RPMI7951 (cell line): ENCODE measurements at places on chromosomes 7 and 10. TPM values are rescaled to one million over a fixed set of nuclear protein-coding genes. Genes with fewer than 3 reads are reported as not detected.

DNA sequence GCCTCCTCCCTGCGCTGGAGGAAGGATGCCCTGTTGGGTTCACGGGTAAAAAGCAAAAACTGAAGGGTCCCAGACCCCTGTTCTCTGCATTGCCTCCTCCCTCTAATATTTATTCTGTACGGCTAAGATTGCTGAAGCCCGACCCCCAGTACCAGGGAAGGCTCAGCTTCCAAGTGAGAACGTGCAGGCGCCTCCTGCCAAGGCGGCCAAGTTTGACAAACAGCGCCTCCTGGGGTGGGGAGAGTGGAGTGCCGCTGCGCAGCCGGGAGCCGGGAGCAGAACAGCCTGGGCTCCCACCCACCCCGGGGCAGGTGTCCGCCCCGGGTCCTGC lies 4.7 kb upstream of the EBF3 start:
- peak; percentile 31 for DNase-seq

The FAM171A1 gene
- 3.5 and 3.6 TPM in 2 replicates for total RNA-seq

- no peak for DNase-seq
Observed at GRCh38 chr7:138741453-138741735, 40.2 kb upstream of the SVOPL start.

The CLCN1 gene
- not detected in 2 replicates for total RNA-seq

DNA sequence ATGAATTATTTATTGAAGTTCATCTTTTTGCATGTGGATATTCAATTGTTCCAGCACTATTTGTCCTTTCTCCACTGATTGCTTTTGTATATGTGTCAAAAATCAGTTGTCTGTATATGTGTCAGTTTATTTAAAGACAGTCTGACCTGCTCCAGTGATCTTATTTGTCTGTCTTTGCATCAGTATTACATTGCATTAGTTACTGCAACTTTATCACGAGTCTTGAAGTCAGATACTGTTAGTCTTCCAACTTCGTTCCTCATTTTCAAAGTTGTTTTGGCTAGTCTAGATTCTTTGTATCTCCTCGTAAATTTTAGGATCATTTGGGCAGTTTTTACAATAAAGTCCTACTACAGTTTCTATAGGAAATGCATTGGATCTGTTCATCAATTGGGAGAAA lies 166.4 kb downstream of the CELF2 start:
- DNase-seq = no peak

DNA sequence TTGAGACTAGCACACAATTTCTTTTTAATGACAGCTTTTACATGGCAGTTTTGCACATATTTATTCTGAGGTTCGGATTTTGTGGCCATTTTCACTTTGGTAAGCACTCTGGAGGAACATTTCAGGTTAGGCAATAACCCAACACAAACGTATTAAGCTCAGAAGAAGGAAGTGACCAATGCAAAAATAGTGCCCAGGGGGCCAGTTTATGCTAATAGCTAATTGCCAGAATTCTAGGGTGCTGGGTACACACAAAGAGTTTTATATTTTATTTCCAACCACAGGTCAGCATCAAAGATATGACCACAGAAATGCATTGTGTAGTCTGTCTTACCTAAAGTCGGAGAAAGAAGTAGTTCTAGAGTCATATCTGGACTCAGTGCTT lies 8.4 kb upstream of the AGR2 start:
- DNase-seq = peak; percentile 34

DNA sequence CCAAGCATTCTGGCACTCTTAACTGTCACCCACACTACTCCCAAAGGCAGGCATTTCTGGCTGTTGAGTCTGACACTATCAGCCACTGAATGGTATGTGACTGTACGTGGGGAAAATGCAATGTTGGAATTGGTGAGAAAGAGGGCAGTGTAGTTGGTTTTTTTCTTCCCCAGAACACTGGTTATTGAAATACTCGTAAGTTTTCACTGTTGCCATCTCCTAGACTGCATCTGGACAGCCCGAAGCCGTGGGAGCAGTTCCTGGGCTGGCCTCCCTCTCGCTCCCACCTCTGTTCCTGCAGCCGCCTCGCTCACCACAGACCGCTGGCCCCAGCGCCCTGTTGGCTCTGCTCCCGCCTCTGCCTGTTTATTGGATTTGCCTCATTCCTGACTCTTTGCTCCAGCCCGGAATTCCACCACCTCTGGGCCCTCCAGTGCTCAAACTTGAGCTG lies 5.7 kb downstream of the PLCE1 start:
- no peak for DNase-seq

DNA sequence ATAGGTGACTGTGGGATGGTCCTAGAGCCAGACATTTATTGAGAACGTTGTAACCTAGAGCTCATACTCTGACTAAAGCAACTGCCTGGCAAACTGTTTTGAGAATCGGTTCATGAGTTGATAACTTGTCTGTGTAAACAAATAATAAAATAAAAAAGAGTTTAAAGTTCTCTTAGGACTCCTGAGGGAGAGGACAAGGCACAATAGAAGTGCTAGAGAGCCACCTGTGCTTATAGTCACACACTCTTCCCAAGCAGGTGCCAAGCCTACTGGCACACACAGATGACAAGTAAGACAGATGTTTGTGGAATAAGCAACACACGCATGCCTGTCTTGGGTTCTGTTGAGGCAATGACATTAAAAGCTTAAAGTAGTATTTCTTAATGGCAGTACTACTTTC lies 7.9 kb downstream of the EDRF1 start:
- DNase-seq = no peak

The GOLGA7B gene
- 2.9 and 3.1 TPM in 2 replicates for total RNA-seq

DNA sequence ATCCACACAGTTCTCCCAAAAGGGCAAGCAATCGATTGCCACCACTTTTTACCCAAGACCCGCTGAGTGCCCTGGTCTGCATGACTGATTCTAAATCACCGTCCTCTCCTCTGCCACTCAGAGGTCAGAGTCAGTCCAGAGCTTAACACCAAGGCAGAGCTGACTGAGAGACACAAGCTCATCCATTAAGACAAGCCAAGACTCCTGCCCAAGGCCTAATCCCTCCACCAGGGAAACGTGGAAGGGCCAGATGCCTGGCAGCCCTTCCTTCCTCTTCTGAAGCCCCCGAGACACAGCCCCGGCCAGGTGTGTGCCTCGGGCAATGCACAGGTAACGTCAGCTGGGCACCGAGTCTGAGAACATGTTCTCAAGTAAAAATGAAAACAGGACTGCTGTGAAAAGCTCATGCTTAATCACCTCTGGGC lies 51.7 kb downstream of the DIP2C start:
- no peak for DNase-seq

DNA sequence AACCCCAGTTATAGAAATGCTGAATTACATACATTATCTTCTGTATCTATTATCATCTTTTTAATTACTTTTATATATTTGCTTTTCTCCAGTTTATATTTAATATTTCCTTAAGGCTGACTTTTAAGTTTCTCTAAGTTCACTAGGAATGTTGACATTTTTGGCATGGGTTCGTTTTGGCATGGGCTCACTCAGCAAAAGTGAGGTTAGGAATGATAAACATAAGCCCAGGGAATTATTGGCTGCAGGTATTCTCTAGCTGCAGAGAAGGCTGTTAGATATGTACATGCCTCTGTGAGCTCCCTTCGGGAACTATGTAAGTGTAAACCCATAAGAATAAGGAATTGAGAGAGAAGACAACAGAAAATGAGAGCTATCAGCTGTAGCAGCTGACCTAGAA lies 63.6 kb upstream of the RAB18 start:
- DNase-seq = no peak

GRCh38 chr7:105756367-105756766 lies 120.0 kb downstream of the ATXN7L1 start:
- no peak for DNase-seq

- DNase-seq = peak; percentile 76
Observed at GRCh38 chr7:2243458-2243857, 1.4 kb downstream of the NUDT1 start.

GRCh38 chr7:157019718-157020451 lies 9.4 kb upstream of the MNX1 start:
- DNase-seq = no peak

GRCh38 chr10:129764901-129765663 lies 199.0 kb downstream of the EBF3 start:
- no peak for DNase-seq

The RAB18 gene
- total RNA-seq = 34.9 and 54.5 TPM in 2 replicates

The POLR2J gene
- 78.0 and 95.6 TPM in 2 replicates for total RNA-seq

The CPXM2 gene
- 0.29 and 0.60 TPM in 2 replicates for total RNA-seq

The MAT1A gene
- total RNA-seq = not detected in 2 replicates

The PDAP1 gene
- 82.1 and 129 TPM in 2 replicates for total RNA-seq

DNA sequence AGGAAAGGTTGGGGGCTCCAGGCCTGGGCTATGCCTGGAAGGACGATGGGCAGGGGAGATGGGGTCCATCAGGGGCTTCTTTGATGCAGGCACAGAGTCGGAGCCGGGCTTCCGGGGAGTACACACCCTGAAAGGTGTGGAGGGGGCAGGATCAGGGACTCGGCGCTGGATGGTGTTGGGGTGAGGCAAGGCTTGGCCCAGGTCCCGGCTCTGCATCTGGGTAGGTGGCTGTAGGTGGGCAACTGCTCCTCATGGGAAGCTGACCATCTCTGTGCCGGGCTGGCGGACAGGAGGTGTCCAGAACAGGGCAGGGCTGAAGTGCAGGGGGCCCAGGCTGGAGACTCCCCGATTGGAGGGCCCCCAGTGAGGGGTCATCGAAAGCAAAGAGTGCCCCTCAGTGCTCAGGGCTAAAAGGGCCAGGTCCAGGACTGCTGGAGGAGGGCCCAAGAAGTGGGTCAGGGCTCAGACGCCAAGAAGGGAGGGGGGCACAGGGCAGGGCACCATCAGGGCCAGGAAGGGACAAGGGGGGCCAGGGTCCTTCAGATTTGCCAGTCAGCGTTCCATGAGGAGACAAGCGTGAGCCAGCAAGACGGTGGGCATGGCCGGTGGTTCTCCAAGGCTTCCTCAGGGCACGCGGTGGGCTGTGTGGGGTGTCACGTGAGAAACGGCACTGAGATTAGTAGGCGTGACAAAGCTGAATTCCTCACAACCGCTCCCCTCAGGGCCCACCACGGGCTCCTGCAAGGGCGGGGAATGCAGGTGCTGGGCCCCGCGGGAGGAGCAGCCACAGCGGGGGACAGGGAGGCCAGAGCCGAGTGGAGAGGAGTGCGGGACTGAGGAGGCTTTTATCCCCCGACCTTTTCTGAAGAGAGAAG lies 97.0 kb downstream of the BMS1 start:
- no peak for DNase-seq

DNA sequence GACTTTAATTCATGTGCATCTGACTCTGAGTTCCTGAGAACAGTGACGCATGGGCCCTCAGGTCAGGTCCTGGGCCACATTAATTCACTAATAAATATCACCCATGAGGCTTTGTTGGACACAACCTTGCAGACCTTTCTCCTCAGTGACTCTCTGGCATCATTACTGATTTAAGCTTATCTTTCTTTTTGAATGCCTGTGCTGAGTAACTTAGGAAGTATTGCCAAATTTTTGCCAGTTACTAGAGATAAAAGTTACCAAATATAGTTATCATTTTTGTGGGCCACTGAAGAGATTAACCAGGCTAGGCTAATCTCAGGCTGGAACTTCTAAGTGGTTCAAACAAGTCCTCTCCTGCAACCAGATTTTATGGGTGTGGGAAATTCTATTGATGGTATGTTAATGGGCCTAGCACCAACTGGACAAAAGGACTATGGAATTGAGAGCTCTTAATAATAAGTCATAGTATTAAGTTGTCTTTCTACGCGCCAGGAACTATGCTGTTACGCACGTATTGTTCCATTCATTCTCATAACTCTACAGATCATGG lies 28.8 kb upstream of the PRTFDC1 start:
- DNase-seq = no peak

DNA sequence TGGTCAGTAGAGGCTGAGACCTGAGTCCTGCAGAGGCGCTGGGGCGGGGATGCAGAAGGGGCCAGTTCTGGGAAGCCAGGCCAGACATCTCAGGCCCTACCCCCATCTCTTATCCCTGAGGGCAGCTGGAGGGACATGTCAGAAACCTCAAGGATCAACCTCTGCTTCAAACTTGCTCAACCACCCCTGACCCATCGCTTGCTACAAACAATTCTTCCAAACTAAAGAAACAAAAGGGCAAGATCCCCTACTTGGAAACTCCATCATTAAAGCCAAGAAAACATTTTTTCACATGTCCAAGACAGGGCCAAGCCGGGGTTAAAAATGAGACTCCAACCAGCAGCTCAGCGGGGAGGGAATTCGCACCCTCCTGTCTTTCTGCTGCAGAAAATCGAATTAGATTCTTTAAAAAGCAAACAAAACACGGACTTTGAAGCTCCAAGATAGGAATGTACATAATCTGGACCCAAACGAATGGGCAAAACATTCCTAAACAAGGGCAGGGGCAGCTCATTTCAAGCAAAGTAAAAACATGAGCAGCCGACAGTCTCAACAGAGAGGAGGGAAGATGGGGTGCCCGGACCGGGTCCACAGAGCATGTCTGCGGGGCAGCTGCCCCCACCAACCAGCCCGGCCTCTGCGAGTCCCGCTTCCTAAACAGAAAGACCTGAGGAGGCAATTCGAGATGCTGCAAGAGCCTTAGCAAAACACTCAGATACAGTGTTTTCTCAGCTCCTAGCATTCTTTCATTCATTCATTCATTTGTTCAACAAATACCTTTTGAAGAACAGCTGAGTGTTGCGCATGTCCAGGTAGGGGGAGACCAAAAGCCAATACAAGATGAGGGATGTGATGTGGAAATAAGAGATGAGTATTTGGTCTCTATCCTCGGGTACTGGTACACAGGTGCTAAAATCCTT lies 44.8 kb downstream of the CHST15 start:
- peak; percentile 35 for DNase-seq

The TLX1 gene
- total RNA-seq = not detected in 2 replicates

DNA sequence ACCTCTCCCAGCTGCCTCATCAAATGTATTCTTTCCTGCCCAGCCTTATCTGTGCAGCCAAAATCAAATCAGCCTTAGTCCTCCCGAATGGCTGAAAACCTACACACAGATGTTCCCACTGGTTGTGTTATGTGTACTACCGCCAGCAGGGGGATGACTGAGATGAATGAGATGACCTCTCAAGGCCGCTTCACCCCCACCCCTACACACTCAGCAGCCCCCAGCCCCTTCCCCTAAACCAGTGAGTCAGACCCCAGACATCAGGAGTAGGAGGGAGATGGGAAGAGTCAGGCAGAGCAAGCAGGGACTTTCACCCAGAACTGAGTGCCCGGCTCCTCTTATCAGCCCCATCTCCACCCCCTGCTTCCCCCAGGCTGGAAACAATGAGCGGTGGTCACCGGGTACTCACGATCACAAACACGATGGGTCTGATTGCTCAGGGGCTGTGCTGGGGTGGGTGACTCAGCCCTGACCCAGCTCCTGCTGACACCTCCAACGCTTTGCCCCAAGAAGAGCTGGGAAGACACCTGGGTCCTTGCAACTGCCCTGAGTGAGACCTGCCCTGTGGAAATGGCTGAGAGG lies 6.5 kb upstream of the C10orf105 start:
- peak; percentile 31 for DNase-seq

DNA sequence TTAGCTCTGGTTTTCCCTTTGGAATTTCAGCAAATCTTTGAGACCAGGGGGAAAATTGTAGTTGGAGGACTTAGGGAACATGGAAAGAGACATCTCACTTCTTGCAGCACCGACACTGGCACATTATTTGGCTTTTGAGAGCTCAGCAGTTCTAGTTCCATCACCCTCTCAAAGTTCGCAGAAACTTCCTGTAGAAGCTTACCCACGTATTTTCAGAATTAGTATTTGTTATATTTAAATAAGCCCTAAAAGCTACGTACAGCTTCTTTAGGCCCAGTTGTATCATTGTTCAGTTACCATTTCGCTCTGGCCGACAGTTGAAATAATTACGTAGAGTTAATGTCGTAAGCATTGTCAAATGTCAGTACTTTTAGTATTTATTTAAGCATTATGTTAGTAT lies 13.4 kb downstream of the CEP55 start:
- DNase-seq = no peak

- DNase-seq = peak; percentile 90
Observed at GRCh38 chr7:137970253-137970975, 31.5 kb downstream of the CREB3L2 start.
